Stimulated activated CD4-positive, alpha-beta T cell treated with anti-CD3 and anti-CD28 coated beads, Interleukin-1b, Interleukin-23, amount 100 ng/mL, for 1 hour (primary cell): ENCODE measurements at places on chromosomes 6 and 20.

DNA sequence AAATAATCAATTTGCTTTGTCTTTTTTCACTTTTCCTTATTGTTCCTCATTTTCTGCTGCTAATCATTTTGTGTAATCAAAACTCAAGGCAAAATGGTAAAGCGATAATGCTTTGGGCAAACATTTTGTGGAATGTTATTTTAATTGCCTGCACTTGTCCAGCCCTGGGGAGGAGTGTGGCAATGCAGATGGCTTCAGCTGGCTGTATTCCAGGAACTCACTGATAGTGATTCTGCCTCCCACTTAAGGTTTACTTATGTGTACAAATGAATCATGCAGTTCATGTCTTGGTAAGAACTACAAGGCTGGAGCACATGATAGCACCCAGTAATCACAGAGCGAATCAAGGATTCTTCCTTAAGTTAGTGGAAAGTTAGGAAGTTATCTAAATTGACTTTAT is 107.8 kb downstream of the COL19A1 start:
- no peak for DNase-seq

- DNase-seq: no peak
These were observed 40.8 kb downstream of the SMAP1 start for GRCh38 chr6:70708448-70708847.

DNA sequence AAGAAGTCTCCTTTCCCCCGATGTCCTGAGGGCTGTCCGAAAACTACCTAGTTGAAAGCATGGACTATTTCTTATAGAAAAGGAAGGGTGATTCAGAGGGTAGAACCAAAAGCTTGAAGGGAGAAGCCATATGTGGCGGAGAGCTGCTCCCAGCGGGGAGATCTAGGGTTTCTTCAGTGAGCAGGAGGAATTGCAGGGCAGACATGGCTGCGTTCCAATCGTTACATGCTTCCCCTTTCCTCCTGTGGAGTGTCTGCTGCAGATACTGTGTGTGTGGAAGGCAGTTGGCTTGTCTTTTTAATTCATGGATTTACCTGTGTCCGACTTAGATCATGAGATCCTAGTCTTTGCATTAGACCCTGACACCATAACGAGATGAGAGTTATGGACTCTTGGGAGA is 799.5 kb downstream of the QKI start:
- no peak for DNase-seq

GRCh38 chr6:124226396-124226795 is 422.7 kb downstream of the NKAIN2 start:
- DNase-seq: no peak

DNA sequence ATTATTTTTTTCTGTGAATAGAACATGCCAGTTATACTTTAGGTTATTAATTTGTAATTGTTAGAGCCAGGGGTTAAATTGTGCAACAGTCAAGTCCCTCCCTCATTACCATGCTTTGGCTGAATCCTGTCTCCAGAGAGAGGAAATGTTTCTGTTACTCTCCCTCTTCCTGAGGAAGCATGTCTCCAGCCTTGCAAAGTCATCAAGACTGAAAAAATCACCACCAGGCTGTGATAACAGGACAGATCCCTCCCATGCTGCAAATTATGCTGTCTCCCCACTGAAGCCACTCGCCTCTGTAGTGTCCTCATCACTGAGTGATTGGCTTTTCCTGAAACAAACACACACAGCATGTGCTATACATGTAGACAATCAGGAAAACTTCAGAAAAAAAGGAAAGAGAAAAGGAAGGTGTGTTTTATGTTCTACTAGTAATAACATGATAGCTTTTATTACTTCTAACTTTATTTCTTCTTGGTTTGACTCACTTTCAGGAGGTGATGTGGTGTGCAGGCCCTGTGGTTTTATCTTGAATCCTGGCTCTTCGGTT is 290.0 kb upstream of the JAG1 start:
- no peak for DNase-seq

DNA sequence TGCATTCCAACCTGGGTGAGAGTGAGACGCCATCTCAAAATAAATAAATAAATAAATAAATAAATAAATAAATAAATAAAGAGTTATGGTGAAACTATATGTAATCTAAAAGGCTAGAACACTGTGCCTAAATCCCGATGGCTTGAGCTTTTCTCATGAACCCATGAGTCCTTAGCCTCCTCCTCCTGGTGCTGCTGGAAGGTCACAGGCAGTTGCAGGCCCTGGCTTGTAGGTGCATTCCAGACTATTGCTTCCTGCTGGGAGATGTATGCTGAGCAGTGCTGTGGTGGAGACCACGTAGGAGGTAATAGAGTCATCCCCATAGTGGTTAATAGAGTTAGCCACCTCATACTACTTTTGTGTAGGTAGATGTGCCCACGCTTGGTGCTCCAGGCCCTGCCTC is 12.5 kb downstream of the PTK7 start:
- no peak for DNase-seq

DNA sequence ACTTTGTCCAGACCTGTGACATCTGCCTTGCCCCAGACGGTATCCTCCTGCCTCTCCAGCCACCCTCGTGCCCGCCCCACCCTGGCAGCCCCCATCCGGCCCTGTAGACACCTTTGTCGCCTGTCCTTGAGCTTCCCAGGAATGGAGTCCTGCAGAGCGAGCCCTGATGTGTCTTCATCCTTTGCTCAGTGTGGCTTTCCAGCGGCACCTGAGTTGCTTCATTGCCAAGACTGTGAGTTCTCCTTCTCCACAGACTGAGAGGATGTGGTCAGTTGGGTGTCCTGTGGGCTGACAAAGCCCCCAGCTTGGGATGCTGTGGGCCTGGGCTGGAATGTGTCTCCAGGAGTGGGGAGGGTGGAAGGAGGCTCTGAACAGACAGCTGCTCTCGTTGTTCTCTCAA is 1.7 kb upstream of the CST4 start:
- DNase-seq: no peak

DNA sequence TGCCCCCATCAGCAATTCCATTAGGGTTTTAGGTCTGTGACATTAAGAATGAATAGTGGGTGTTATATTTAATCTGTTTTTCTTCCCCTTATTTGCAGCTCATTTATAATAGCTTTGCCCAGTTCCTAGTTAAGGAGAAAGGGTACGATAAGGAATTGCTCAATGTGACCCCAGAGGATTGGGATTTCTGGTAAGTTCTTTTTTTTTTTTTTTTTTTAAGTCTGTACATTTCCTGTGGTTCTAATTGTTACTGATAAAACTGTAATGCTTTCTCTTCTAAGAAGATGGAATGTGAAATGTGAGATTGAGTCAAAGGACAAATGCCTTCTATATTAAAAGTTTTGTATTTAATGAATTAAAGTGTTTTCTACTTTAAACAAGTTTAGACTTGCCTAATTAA is 5.5 kb downstream of the NT5DC1 start:
- no peak for DNase-seq

DNA sequence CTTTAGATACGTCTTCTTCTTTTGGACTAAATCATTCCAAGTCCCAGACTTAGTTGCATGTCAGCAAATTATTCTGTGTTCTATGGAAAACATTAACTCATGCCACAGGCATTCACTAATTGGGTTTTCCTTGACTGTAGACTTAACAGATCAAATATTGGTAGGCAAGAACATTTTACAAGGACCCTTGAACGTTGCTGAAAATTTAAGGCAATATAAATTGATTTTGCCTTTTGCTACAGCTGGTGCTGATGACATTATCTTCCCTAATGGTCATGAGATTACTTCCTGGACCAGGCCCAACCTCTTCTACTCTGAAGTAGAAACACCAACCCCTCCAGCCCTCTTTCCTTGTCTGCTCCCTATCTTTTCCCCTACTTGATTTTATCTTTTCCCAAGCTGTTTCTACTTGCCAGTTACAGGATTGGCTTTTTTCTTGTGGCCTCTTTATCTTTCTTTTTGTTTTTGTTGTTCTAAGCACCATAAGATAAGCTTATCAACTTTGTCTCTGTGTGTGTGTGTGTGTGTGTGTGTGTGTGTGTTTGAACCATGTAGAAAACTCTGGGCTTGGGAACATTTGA is 514.0 kb upstream of the SOX4 start:
- DNase-seq: no peak

DNA sequence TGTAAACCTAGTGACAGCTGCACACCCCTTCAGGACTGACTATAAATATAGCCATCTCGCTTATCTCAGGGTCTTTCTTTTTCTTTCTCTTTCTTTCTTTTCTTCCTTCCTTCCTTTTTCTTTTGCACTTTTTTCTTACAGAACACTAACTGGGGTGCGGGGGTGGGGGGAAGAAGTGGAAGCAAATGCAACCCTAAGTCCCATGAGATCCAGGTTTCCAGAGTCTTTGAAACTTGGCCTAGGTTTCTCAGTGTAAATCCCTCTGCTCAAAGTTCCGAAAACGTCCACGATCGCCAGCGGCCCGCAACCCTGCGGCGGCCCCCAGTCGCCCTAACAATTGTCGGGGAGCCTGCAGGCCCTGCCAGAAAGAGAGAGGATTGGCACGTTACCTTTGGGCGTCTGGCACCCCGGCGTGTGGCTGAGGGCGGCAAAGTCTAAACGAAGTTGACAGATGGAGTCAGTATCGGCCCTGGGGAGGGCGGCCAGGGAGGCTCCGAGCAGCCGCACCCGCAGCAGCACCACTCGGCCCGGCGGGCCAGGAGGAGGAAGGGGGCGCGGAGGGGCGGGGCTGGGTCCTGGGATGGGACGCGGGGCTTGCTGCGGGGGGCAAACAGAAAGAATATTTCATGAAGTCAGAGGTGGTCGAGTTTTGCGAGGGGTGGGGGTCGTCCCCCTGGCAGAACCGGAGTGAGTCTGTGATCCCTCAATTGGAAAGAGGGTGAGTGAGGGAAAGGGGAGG is 577 bp upstream of the FOXF2 start:
- no peak for DNase-seq

- no peak for DNase-seq
These were observed 33.0 kb upstream of the KIAA1586 start for GRCh38 chr6:57013521-57013926.

DNA sequence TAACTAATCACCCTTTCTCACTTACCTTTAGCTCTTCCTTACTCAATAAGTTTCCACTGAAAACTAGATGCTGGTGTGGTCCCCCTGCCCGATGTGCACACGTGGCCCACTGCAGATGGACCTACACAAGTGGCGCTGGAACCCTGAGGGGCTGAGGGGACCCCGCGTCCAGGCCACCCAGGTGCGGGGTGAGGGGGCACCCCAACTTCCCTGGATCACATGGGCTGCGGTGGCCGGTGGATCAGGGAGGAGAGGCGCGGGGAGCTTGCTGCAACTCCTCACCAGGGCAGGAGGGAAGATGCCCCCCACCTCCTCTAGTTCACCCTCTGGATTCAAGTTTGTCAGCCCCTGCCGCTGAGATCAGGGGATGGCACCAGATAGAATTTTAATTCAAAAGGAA is 12.5 kb upstream of the HLA-DOA start:
- DNase-seq: no peak

DNA sequence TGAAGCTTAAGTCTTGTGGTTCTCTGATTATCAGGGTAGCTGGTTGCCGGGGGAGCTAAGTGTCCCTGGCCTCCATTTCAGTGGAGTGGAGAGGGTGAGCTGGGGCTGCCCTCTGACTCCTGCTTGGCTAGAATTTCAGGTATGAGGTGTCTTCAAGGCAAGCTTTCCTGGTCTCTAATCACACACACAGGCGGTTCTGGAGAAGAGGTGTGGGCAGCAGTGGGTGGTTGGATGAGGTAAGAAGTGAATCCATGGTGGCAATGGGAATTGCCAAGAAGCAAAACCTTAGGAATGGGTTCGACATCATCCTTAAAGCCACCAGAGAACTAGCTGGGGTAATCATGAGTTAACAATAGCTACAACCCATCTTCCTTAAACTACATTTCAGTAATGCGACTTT is 157.6 kb downstream of the CARMIL1 start:
- DNase-seq: no peak

- peak; percentile 17 for DNase-seq
These were observed 40.9 kb upstream of the CDH22 start for GRCh38 chr20:46349035-46349741.

DNA sequence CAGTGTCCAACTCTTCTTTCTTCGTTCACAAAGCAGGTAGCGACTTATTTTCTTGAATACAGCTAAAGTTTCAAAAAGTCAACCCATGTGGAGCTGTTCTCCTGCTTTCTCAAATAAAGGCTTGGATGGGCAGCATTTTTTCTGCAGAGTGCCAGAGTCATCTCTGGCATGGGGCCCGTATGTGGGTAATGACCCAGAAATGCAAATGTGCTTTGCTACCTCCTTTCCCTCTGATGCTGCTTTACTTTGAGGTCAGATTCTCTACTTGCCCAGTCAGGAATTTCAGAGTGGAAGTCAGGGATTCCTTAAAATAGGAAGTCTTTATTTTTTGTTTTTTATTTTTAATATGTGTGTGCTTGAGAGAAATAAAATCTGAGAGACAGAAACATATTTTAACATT is 4.9 kb downstream of the NKAIN2 start:
- no peak for DNase-seq

DNA sequence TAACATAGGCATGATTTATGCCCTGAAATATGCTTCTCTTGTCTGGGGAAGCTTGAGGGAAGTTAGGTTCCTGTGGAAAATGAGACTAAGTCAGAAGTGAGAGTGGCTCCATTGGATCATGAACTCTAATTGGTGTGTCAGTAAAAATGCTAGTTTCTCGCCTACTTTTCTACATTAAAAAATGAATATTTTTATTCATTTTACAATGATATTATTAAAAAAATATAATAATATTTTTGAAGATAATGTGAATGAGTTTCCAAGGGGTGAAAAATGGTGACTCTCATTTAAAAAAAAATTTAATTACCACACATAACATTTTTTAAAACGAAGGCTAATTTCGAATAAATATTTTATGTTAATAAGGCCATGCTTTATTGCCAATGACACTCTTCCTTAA is 84.2 kb downstream of the HIVEP1 start:
- DNase-seq: no peak

GRCh38 chr20:63188641-63189321 is 27.1 kb downstream of the YTHDF1 start:
- no peak for DNase-seq

DNA sequence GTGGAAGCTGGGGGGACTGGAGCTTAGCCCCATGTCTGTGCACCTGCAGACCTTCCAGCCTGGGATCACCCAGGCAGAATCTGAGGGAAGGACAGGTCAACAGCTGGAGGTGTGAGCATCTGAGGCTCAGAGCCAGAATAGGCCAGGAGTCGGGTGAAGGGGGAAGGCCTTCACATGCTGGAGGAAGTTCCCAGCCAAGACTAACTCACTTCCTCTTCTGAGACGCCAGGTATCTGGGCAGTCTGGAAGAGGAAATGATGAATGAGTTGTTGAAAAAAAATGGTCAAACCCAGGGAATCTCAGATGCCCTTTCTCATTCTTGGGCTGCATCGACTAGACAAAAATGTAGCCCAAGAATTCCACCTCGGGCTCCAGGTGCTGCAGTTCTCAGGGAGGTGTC is 73.6 kb upstream of the TIAM2 start:
- no peak for DNase-seq

- DNase-seq: no peak
These were observed 16.7 kb downstream of the FARS2 start for GRCh38 chr6:5278047-5278446.

DNA sequence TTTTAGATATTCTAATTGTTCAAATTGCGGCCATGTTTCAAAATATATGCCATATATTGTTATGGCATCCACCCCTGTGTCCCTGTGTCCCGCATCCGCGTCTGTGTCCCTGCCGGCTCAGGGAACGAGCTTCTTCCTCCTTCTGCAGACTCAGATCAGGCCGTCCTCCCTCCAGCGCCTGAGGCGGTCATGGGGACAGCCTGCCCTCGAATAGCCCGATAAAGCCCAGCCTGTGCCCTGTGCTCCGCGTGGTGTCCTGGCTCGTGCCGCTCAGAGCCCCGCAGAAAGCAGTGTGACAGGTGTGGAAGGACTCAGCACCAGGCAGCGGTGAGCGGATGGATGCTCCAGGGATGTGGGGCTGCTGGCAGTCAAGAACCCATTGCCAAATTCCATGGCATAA is 663.4 kb upstream of the DEFB115 start:
- no peak for DNase-seq
